ENCODE measurements at places on chromosomes 3 and 15. TPM values are rescaled to one million over a fixed set of nuclear protein-coding genes. Genes with fewer than 3 reads are reported as not detected.
A peak's percentile ranks its signal among the peaks of the same experiment; 100 is the strongest.

DNA sequence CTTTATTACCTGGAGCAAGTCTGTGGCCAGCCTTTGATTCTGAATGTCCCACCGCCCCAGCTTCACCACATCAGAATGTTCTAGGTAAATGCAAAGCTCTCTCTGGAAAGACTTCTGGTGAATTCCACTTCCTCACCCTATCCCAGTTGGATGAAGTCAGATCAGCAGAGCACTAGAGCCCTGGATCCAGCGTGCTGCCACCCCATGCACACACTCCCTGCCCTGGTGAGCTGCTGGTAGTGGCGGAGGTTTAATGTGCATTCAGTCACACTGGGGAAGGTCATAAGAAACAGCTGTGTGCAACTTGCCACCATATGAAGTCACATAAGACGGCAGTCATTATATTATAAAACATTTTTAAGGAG lies 16.3 kb upstream of the SLC41A3 start:
- DNase-seq, result no peak

DNA sequence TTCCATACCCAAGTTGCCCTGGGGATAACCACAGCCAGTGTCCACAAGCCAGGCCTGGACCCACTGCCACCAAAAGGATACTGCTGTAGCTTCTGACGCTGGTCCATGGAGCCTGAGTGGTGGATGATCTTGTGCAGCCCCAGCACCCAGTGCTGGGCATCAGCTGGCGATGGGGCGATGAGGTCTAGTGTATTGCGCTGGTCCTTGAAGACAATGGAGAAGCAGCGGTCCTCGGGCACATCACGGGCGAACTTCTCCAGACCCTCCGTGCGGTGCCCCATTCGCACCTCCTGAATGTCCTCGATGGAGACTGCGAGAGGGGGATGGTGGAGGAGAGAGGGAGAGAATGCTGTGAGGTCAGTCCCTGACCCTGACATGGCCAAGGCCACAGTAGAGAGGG lies 13.0 kb downstream of the PLCD1 start:
- DNase-seq, result no peak

DNA sequence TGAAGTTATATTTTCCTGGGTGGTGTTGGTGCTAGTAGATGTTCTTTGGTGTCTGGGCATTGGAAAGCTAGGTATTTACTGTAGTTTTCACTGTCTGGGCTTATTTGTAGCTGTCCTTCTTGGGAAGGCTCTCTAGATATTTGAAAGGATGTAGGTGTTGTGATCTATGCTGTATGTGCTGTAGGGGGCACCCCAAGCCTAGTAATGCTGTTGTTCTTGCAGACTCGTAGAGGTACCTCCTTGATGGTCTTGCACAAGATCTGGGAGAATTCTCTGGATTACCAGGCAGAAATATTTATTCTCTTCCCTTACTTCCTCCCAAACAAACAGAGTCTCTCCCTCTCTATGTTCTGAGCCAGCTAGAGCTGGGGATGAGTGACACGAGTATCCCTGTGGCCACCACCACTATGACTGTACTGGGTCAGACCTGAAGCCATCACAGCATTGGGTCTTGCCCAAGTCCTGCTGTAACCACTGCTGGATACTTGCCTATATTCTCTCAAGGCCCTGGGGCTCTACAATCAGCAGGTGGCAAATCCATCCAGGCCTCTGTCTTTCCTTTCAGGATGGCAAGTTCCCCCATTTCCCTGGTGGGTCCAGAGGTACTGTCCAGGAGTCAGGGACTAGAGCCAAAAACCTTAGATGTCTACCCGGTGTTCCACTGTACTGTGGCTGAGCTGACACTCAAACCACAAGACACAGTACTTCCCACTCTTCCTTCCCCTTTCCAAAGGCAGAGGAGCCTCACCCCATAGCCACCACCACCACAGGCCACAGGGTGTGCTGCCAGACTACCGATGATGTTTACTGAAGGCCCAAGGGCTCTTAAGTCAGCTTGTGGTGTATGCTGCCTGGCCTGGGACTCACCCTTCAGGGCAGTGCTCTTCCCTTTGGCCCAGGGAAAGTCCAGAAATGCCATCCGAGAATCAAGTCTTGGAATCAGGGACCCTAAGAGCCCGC lies 195.2 kb upstream of the DPPA4 start:
- DNase-seq, result peak; percentile 46

DNA sequence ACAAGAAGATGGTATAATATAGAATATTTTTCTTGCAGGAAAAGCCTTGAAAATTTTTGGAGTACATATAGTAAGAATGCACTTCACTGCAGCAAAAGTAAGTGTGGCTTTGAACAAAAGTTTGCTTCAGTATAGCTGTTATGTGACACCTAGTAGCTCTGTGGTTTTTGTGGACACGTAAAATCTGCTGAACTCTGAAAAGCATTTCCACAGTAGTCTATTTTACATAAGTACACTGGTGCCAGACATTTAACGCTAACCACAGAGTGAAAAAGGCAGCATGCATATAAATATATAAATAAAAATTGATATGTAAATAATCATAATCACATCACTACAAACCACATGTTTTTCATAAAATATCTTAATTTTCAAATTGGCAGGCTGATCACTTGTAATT lies 39.8 kb downstream of the CGGBP1 start:
- peak; percentile 33 for DNase-seq

DNA sequence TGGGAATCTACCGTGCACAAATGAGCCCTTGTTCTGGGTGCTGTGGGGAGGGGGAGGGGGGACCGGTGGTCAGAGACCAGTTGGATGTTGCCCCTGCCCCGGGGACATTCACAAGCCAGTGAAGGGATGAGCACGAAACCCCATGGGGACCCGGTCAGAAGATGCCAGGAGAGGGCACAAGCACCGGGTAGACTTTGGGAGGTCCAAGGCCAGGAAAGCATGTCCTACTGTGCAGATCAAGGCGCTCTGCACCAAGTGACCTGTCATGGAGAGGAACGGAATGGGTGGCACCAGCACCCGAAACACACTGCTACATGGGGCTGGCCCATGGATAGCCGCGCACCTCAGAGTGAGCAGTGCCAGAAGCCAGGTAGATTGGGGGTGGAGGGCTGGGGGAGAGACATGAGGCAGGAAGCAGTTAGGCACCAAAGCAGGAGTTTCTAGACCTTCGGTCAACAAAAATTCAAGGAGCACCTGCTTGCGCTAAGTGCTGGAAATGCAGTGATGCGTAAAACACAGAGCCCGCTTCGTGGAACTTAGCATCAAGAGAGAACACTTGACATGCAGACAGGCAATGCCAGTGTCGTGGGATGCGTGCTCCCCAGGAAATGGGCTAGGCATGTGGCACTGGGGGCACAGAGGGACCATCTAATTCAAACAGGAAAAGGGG lies 99.1 kb downstream of the CPN2 start:
- DNase-seq, result no peak

GRCh38 chr15:89130201-89130600 lies 41.9 kb downstream of the ABHD2 start:
- peak; percentile 35 for DNase-seq

- DNase-seq, result no peak
These were observed 49.4 kb upstream of the SPTSSB start for GRCh38 chr3:161420746-161421145.

- no peak for DNase-seq
These were observed 1.6 kb upstream of the LTF start for GRCh38 chr3:46466273-46466672.

The PDIA3 gene
- total RNA-seq, result 290 TPM

GRCh38 chr3:105744202-105744601 lies 124.6 kb downstream of the CBLB start:
- DNase-seq, result no peak

DNA sequence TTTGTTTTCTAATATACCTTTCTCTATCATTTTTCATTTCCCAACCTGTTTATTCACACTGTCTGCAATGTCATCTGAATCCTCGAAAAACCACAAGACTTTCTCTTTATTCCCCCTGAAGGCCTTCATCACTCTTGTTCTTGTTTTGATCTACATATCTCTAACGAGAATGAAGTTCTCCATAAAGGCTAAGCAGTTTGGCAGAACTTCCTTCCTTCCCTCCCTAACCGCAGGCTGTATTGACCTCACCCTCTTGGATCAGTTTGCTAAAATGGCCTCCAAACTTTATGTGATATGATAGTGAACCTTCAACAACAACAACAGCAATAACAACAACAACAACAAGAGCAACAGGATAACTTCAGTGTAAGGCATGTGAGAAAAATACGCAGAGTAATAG lies 392.8 kb downstream of the TIGIT start:
- no peak for DNase-seq

DNA sequence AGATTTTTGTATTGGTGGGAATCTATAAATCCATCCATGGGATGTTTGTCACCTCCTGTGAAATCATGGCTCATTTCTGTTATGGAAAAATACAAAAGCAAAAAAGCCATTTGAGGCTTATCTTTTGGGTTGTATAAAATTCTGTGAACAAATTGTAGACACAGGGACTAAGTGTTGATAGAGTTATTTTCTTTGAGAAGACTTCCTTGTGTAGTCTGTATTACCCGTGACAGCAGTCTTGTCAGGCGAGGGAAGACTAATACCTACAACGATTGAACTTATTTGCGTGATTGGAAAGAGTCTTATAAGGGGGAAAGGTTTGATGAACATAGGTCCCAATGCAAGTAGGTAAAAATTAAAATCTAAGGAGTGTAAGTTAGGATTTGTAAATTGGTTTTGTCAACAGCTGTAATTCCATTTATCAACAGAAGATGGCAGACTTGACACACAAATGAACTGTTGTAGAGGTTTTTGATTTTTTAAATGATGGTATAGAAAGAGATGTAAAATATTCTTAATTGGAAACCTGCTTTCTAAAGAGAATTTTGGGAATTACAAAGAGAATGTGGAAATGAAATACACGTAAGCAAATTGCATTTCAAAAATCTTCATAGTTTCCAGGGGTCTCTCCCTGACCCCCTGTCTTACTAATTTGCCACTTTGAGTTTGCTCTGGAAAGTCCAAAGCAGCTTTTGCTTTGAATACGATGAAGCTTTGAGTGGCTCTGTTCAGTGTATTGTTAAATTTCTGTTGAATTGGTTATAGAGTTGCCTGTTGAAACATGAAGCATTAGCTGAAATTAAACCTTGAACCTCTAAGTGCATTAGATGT lies 33.2 kb downstream of the SLC25A26 start:
- no peak for DNase-seq

- no peak for DNase-seq
These were observed 116.3 kb downstream of the CORO2B start for GRCh38 chr15:68695061-68695595.

DNA sequence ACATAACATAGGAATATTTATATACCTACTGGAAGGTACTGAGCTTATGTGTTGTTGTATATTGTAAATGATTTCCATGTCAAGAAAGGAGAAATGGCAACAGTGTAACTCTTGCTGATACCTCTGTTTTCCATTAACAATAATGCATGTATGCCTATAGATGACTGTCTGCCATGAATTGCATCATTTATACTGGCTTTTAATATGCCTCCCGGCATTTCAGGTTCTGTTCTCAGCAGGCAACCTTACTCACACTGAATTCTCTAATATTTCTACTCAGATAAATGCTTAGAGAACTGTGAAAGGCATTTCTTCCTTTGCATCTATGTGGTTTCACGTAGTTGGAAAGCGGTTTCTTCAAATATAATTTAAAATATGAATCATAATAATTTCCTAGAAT lies 41.8 kb downstream of the LEKR1 start:
- DNase-seq, result no peak

The CLDN16 gene
- not detected for total RNA-seq

- DNase-seq, result no peak
These were observed 518.0 kb upstream of the NR2F2 start for GRCh38 chr15:95812491-95812890.

DNA sequence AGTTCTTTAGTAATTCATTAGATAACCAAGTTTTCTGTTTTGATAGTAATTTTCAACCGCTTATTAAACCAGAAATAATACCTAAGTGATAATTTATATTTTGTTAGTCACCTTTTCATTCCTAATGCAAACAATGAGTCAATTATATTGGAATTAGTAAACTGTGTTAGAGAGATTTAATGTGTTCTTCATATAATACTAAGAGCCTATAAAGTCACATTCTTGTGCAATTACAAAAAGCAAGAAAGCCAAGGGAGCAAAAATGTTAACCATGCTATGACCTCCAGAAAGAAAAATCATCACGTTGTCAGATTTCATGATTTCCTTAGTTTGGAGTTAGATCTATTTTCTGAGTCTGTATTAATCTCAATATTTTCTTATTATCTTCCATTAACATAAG lies 108.8 kb upstream of the SAMMSON start:
- DNase-seq, result no peak

- no peak for DNase-seq
These were observed 109.9 kb downstream of the RPLP1 start for GRCh38 chr15:69562564-69562963.

DNA sequence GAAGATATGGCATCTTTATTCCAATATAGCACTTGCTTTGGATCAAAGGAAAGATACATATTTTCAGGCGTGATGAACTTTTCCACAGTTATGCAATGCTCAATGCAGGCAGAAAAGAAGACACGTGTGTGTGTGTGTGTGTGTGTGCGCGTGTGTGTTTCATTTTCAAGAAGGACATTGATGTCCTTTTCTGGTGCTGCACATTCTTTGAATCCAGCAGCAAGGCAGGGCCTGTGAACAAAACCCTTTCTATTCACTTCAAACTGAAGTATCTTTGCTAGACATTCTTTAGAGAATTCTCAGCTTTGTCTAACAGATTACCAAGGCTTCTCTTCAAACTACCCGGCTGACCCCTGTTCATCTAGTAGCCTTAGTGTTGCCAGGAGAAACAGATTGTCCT lies 124.6 kb downstream of the CD47 start:
- DNase-seq, result no peak

The TIMP4 gene
- not detected for total RNA-seq

- DNase-seq, result no peak
These were observed 97.1 kb downstream of the TMEM212 start for GRCh38 chr3:171940151-171940649.

GRCh38 chr3:179146911-179147513 lies 1.1 kb upstream of the PIK3CA start:
- DNase-seq, result peak; percentile 17

The ARNT2 gene
- not detected for total RNA-seq

The IQCF5 gene
- not detected for total RNA-seq

The ISY1 gene
- 63.9 TPM for total RNA-seq

The HCLS1 gene
- 382 TPM for total RNA-seq

The CATSPER2 gene
- 3.0 TPM for total RNA-seq

DNA sequence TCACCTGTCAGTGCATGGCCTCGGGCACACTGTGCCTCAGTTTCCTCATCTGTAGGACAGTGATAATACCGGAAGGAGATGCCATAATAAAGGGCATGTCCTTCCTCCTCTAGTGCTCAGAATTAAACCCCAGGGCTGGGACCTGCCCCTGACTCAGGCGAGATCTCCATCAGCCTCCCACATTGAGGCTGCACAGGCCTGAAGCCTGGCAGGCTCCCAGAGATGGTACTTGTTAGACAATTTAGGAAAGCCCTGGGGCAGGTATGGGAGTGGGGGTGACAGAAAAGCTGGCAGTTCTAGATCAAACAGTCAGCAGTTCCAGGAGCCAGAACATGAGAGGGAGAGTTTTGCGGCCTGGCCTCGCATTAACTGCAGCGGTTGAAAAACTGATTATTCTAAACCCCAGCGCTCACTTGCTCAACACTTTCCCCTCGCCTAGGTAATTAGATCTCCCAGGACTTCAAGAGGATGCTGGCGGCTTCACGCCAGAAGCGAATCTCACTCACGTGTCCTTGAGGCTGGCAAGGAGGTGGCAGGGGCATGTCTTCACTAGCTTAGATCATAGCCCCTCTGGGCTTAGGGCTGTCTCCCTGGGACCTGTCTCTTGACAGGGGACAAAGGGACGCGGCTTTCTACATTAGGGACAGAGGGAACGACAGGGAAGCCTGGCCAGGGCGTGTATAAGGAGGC lies 73.1 kb downstream of the ATP2B2 start:
- no peak for DNase-seq

The SNX22 gene
- 0.68 TPM for total RNA-seq

- DNase-seq, result no peak
These were observed 136.7 kb upstream of the WNT5A start for GRCh38 chr3:55623786-55624185.

Data from activated CD4-positive, alpha-beta memory T cell treated with anti-CD3 and anti-CD28 coated beads, Interleukin-2, amount 10 ng/mL, durations not matched to agents 7 days and 5 days (primary cell).